ENCODE measurements at places on chromosomes 7 and 10. TPM values are rescaled to one million over a fixed set of nuclear protein-coding genes. Genes with fewer than 3 reads are reported as not detected.
A peak's percentile ranks its signal among the peaks of the same experiment; 100 is the strongest.

FAM180A gene
- polyA plus RNA-seq = not detected

BAMBI gene
- polyA plus RNA-seq = 50.4 TPM

TET1 gene
- 3.2 TPM for polyA plus RNA-seq

STEAP1 gene
- 31.6 TPM for polyA plus RNA-seq

SLC16A12 gene
- 1.1 TPM for polyA plus RNA-seq

AKR1C8 gene
- 0.13 TPM for polyA plus RNA-seq

SLC35G1 gene
- polyA plus RNA-seq = 60.2 TPM

CYP26C1 gene
- not detected for polyA plus RNA-seq

RASA4B gene
- 14.2 TPM for polyA plus RNA-seq

AOC1 gene
- 206 TPM for polyA plus RNA-seq

NUTM2E gene
- polyA plus RNA-seq = 0.09 TPM

ADAMTS14 gene
- 7.2 TPM for polyA plus RNA-seq

GRCh38 chr10:50421026-50421719 lies 169.9 kb upstream of the ASAH2 start:
- peak; percentile 52 for DNase-seq

GRCh38 chr7:76356823-76357222 lies 2.0 kb downstream of the YWHAG start:
- DNase-seq = peak; percentile 70

DNA sequence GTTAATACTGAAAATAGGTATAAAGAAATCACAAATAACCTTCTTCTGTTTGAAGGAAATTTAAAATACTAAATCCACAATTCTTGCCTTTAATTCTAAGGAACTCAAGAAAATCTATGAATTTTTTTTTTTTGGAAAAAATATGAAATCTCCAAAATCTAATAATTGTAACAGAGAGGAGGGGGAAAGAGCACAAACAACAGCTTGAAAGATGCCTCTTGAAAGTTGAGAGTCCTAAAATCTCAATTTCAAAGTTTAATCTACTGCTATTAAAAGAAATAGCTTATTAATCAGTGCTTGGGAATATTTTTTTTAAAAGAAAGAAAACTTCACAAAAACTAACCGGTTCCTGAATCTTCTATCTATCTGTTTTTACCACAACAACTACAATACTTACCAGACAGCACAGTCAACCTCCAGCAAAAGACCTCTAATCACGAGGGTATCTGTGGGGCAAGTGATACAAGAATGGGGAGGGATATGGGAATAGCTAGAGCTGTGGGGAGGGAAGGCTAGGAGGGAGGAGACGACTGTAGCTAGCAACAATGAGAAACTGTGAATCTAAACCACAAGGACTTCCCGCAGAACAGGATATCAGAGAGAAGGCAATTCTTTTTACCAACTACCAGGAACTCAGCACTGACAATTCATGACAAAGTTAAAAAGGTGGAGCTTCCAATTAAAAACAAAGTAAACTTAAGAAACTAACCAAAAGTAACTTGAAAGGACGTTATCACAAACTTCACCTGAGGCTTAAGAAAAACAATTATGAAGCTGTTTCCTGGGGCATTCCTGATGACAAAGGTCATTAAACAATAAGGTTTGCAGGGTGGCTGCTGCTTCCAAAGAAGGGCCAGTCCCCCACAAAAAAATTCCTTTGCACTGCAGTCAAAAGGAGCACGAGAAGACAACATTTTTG lies at the start of gene USP54:
Gene USP54, minus strand, starts transcription at position 462 of the 919 bp plus-strand sequence. CDS start 15,684 bp downstream, outside the sequence.
- peak; percentile 84 for DNase-seq

GRCh38 chr10:33109788-33110469 lies 151.9 kb upstream of the ITGB1 start:
- DNase-seq = no peak

GRCh38 chr10:31242902-31243301 lies 76.1 kb upstream of the ZEB1 start:
- no peak for DNase-seq

- peak; percentile 71 for DNase-seq
These were observed 936 bp upstream of the REPIN1 start for GRCh38 chr7:150367677-150368095.

DNA sequence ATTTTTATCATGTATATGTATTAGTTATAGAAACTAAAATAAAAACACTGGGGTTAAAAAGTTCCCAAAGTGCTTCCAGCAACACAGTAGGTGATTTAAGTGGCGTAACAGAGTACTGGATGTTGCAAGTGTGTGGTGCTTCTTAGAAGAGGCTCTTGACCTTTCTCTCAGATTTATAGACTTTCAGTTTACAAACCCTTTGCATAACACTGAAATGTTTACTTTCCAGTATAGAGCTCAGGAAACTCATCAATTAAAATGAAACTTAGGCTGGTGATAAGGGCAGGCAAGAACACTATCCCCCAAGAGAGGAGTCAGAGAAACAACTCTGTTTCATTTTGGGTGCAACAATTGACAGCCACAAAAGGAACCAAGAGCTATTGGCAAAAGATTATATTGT lies 27.5 kb upstream of the SMC3 start:
- DNase-seq = peak; percentile 58

DNA sequence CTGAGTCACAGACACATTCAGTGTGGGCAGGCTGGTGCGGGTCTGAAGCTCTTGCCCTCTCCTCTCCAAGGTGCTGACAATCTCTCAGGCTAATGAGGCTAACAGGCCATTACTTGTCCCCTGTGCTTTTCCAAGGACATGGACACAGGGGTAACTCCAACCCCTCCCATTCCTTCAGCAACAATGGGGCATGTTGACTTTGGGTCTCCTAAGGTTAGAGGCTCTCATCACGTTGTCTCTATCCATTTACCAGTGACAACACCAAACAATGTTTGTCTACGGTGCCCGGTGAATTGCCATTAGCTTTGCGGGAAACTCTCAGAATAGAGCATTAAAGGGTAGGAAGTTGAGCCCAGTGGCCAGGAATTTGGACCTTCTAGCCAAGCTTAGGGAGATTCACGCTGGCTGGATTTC lies 101.6 kb upstream of the TNS3 start:
- no peak for DNase-seq

GRCh38 chr7:46133072-46133471 lies 212.0 kb upstream of the IGFBP3 start:
- DNase-seq = no peak

GRCh38 chr7:69961436-69961835 lies 363.2 kb downstream of the AUTS2 start:
- DNase-seq = no peak

DNA sequence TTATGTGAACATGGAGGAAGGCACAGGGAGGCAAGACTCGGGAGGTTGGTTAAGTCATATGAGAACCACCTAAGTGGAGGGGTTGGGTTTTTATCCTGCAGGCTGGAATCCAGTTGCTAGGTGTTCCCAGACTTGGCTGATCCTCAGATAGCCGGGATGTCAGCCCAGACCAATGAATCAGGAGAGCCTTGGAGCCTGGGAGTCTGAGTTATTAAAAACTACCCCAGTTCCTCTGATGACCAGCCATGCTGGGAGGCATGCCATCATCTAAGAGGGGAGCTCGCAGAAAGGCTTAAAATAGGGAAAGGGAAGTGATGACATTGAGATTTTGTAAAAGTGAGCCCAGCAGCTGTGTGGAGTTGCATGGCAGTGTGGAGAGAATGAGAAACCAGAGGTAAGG lies 238.1 kb downstream of the ZNF248 start:
- DNase-seq = no peak

DNA sequence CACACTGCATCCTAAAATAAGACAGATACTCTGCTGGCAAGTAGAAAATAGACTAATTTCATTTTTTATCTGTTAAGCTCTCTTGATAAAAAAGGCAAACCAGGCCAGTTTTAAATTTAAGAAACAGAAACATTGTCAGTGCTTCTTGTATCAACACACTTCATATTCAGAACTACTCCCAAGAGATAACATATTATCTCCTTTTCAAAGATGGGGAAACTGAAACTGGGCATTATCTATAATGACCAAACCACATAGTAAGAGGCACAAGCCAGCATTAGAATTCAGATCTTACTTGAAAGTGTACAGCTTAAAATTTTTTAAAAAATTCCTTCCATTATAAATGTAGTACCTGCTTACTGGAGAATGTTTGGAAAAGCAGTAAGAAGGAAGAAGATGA lies 14.7 kb downstream of the SRI start:
- no peak for DNase-seq

GRCh38 chr7:105270117-105270516 lies 118.6 kb downstream of the SRPK2 start:
- DNase-seq = no peak

DNA sequence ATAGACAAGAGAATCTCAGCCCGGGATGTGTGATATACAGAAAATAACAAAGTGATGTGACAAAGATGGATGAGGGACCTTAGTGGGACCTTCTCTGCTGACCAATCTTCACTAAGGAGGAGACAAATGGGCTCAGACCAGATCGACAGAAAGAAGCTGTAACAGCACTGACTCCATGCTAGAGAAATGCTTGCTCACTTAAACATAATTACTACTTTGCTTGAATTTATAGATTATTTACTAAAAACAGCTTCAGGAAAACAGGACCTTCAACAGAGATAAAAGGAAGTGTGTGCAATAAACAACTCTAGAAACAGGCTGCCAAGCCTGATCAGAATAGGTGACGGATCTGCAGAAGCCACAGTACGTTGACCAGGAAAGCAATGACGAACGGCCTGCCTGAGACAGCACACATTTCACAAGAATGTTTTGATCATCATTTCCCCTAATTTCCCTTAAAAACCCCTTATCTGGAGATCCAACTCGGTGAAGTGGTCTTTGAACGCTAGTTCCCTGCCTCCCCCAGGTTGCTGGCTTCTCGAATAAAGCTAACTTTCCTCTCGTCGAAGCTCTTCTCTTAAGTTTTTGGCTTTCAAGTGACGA lies 98.4 kb upstream of the STEAP1B start:
- DNase-seq = no peak

- DNase-seq = no peak
These were observed 2.5 kb downstream of the P4HA1 start for GRCh38 chr10:73093922-73094850.

GRCh38 chr7:77727936-77728701 lies 31.9 kb downstream of the RSBN1L start:
- no peak for DNase-seq

- no peak for DNase-seq
These were observed 64.3 kb upstream of the TRIL start for GRCh38 chr7:29022291-29022988.

GRCh38 chr7:73626814-73627213 lies 2.5 kb upstream of the MLXIPL start:
- DNase-seq = no peak

- DNase-seq = no peak
These were observed 21.6 kb upstream of the UTF1 start for GRCh38 chr10:133208466-133208865.

DNA sequence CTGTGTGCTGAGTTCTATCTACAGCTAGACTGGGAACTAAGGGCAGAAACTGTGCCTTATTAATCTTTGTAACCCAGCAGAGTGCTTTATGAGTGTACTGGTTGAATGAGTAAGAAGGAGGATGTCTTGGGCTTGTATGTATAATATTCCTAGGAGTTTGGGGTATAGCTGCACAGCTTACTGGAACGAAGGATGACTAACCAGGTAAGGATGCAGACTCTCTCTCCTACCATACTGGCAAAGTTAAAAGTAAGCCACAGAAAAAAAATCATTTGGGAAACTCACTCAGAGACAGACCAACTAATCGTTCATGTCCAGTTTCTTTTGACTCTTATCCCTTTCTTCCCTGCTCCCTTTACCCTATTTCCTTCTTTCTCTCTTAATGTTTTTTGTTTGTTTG lies 1.4 kb upstream of the DHTKD1 start:
- no peak for DNase-seq

DNA sequence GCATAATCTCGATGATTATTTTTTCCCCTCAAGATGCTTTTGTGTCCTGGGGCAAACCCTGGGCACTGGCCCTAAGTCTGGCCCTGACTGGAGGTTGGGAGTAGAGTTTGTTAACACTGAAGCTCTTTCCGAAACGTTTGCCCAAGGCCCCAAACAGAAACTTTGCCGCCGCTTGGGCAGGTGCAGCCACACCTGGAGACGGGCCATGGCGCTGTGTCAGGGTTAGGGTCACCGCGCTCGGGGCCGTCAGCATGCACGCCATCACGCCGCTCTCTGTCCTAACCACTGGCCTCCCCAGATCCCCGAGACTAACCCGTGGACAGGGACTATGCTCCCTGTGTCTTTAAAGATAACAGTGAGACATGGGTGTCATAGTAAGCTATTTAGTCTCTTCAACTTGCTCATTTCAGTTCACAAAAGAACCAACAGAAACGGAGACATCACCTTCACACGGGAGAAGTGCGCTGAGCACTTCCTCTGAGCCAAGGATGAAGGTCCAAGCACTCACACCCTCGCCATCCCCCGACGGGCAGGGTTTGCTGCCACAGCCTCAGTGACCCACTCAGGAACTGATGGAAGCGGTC lies 85.3 kb upstream of the DIP2C start:
- no peak for DNase-seq

DNA sequence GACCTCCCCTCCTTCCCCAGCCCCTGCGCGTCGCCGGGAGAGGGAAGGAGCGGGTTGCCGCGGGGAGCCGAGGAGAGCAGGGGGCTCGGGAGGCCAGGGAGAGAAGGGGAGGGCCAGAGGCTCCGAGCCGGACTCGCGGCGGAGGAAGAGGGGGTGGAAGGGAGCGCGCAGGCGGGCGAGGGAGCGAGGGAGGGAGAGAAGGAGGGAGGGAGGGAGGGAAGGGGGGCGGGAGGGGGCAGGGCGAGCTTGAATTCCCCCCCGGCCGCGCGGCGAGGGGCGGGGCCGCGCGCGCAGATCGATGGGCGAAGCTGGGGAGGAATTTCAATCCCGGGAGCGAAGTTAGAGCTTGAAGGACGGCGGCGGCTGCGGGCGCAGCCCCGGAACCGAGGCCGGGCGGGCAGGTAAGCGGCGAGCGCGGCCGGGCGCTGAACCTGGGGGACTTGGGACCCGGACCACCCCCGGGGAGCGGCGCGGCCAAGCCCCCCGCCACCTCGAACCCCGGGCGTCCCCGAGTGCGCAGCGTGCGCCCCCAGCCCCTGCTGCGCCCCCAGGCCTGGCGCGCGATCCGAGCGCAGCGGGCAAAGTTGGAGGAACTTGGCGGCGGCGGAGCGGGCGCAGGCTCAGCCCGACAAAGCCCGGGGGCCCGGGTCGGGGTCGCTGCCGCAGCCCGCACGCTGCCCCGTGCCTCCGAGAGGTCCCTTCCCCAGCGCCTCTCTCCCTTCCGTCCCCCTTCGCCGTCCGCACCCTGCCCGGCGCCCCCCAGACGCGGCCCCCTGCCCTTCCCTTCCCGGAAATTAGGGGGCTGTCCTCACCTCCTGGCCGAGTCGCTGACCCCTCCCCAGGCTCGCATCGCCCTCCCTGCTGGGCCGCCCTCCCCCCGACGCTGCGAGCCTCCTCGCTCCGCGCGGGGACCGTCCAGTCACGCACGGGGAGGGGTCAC lies at the start of gene ELFN1:
Gene ELFN1, plus strand, starts transcription at position 324 of the 940 bp plus-strand sequence. CDS start 74,320 bp downstream, outside the sequence.
- DNase-seq = peak; percentile 47

DNA sequence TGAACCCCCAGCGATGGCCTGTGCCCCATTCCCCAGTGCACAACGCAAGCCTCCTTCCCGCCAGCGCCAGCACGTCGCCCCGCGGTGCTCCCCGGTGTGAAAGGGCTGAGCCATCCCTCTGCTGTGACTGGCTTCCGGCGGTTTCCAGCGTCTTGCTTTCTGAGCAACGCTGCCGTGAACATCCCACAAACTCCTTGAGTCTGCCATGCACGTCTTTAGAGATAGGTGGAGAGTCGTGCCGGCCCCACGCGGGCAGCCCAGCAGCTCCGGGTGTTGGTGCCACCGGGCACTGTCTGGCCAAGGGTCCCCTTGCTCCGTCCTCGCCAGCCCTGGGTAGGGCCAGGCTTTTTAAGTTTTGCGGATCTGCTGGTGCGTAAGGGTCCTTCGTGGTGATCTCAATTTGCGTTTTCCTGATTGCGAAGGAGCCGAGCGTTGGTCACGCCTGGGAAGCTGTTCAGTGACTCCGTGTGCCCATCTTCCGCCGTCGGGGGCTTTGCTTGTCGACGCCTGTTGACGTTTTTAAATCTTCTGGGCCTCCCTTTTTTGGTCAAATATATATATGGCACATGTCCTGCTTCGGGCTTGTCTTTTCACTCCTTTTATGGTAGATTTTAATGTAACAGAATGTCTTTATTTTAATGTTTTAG lies 70.6 kb downstream of the FOXL3 start:
- no peak for DNase-seq

Data from large intestine (tissue), 12 donors.